ENCODE measurements at places on chromosomes 5 and 9. TPM values are rescaled to one million over a fixed set of nuclear protein-coding genes. Genes with fewer than 3 reads are reported as not detected.

DNA sequence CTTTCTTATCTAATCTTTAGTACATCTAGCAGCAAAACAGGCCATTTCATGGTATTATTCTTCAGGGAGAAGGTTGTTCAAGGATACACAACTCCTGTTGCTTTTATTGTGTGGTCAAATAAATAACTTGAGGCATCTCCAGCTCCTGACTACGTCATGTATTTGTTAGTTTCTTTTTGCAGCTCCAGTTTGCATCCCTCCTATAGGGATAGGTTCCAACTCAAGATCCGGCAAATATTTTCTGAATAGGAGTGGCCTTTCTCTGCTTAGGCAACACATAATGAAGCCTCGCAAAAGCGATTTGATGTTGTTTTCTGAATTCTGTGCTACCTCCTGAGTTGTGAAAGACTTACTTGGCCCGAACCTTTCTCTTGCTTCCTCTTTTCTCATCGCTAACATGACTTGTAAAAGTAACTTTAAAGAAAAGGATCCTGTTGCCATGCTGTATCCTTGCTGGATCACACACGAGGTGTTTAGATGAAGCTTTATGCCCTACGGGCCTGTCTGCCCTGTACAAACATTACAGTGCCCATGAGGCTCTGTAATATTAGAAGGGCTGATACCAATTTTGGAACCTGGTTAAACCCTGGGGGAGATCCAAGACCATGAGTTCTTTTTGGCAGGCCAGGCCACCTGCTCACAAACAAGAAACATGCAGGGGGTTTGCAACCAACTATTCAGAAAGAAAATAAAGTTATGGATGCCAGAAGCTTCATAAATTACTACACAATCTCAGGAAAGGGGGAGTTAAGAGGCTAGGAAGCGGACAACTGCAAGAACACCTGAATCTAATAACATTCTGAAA lies 149.8 kb upstream of the FGF10 start:
- DNase-seq: peak; percentile 38

DNA sequence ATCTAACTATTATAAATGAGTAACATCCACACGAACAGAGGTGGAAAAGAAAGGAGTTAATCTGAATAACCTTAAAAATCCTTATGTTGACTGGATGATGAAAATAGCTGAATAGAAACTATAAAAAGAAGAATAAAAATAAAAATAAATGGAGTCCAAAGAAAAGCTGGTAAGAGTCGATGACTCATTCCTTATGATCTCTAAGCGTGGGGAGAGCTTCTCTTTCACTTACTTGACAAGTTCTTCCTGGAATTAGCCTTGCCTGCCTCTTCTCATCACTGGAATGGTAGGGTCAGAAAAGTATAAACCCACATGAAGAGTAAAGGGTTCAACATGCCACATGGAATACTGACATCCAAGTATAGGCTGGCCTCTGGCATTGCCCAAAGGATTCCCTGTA lies 477.0 kb upstream of the RGMB start:
- DNase-seq: no peak

DNA sequence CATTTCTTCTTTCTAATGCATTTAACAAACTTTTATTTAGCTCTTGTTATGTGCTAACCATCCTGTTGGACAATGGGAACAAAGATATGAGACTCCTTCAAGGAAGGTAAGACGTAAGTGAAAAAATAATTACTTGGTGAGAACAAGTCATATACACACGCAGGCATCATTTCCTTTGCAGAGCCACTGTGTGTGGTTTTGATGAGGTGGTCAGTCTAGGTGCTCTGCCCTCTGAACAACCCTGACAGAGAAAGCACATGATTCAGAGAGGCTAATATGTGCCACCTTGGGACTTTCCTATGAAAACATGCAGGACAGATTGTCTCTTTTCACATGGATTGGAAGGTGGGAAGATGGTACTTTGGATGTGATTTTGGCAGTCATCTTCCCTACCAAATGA lies 1162.5 kb upstream of the DMAC1 start:
- DNase-seq: no peak

DNA sequence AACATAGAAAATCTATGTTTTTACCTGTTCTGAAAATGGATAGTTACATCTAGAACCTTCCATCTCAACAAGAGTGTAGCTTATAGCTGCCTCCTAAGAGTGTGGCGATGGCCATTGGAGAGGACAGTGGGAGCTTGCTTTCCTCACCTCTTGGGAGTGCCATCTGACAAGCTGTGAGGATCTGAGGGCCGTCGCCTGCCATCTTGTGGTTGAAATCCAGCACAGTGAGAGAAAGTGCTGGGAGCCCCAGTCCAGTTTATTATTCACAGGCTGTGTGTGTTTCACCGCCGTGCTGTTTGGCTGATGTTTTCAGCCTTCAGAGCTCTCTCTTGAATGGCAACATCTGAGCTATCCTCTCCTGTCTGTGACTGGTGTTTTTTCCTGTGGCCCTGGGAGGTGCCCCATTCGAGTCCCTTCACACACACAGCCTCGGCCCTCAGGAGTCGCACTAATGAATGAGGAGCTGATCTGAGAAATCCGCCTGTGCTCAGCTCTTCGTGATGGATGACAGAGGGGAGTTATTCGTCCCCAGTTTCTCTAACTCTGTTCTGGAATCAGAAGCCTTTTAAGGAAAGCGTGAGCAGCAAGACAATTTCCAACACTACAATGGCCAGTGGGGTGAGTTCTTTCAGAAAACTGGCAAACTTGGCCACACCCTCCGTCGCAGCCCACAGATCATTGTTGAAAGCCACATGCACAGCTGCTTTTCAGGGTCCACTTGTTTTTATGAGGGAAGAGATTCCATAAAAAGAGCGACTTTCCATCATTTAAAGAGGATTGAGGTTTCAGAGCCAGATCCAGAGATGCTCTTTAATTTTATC lies 170.3 kb downstream of the PDZD2 start:
- peak; percentile 76 for DNase-seq

GRCh38 chr5:93621327-93621798 lies 38.3 kb downstream of the NR2F1 start:
- DNase-seq: no peak

The CAVIN4 gene
- 315 TPM for polyA plus RNA-seq

The LAMC3 gene
- 2.1 TPM for polyA plus RNA-seq

The ROR2 gene
- 2.8 TPM for polyA plus RNA-seq

The SVEP1 gene
- 23.7 TPM for polyA plus RNA-seq

All from muscle of arm (tissue), 14 donors.